Right cardiac atrium (tissue), 5 donors: ENCODE measurements at places on chromosomes 13 and 19. TPM values are rescaled to one million over a fixed set of nuclear protein-coding genes. Genes with fewer than 3 reads are reported as not detected.

The DCLK1 gene
- total RNA-seq, result 19.8 TPM

The CCDC8 gene
- total RNA-seq, result 54.6 TPM

- DNase-seq, result peak; percentile 64
Observed at GRCh38 chr13:97109256-97109655, 112.9 kb upstream of the MBNL2 start.

DNA sequence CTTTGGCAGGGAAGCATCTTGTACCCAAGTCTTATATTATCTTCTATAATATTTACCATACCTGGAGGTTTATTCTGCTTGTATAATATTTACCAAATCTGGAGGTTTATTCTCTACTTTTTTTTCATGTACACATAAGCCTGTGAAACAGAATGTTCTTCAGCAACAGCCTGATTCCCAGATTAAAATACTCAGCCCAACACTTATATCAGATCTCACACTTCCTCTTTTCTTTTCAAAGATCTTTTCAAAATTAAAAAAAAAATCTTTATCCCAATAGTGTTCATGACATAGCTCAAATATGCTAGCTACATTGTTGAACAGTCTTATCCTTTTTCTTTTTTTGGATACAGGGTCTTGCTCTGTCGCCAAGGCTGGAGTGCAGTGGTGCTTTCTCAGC, 300.7 kb downstream of the LMO7 start:
- no peak for DNase-seq
